Tibial nerve (tissue), 4 donors: ENCODE measurements at places on chromosomes 4 and X. TPM values are rescaled to one million over a fixed set of nuclear protein-coding genes. Genes with fewer than 3 reads are reported as not detected.

DNA sequence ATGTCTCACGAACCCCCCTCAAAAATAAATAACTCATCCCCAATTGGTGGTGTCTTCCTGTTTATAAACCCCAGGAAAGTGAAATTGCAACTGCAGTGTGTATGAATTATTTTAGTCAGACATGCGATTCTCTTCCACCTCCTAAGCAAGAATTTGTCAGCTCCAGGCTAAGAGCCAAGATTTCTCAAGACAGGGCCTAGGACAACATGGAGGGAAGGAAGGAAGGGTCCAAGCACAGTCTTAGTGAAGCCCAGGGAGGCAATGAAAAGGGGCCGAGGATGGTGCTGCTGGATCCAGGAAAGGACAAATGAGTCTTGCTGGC lies 20.0 kb downstream of the SH3KBP1 start:
- no peak overlapping the region for H3K4me3 ChIP-seq
- no peaks in the 10 kb centered on the region for H3K36me3 ChIP-seq
- no peaks in the 10 kb centered on the region for H3K27me3 ChIP-seq
- H3K4me1 ChIP-seq, result no peaks in the 10 kb centered on the region
- H3K27ac ChIP-seq, result no peak overlapping the region

- H3K27me3 ChIP-seq, result no peaks in the 10 kb centered on the region
- no peak for DNase-seq
- no peaks in the 10 kb centered on the region for H3K4me1 ChIP-seq
- no peak overlapping the region for H3K4me3 ChIP-seq
- H3K27ac ChIP-seq, result no peak overlapping the region
Measured at GRCh38 chr4:155578726-155579370, 87.8 kb upstream of the GUCY1A1 start.

DNA sequence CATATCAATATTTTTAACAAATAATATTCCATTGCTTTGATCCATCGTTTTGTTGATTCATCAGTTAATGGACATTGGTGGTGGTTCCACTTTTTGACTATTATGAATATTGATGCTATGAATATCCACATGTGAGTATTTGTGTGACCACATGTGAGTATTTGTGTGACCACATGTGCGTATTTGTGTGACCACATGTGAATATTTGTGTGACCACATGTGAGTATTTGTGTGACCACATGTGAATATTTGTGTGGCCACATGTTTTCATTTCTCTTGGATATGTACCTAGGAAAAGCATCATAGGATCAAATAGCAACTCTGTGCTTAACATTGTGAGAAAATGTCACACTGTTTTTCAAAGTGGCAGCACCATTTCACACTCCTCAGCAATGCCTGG lies 433.6 kb upstream of the FRG1 start:
- no peaks in the 10 kb centered on the region for H3K4me1 ChIP-seq
- no peaks in the 10 kb centered on the region for H3K27me3 ChIP-seq
- no peaks in the 10 kb centered on the region for H3K36me3 ChIP-seq

- H3K27ac ChIP-seq, result no peak overlapping the region
- no peak for DNase-seq
- H3K36me3 ChIP-seq, result no peaks in the 10 kb centered on the region
- no peak overlapping the region for H3K4me3 ChIP-seq
- H3K27me3 ChIP-seq, result no peaks in the 10 kb centered on the region
Measured at GRCh38 chr4:140156529-140157171, 2.7 kb upstream of the MAML3 start.

DNA sequence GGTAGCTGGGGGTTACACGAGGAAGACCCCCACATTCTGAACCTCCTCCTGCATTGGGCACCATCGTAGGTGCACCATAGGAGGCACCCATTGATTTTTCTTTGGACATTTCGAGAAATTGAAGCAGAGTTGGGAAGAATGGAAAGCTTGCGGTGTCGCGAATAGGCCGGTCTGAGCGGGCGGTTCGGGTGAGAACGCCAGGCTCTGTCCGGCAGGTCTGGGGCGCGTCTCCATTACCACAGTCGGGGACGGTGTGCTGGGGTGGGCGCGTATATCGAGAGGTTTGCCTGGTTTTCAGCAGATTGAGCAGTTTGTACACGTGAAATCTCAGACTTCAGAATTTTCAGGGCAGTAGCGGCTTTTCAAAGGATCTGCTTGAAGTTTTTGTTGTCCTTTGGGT lies 560 bp downstream of the PASD1 start:
- H3K4me3 ChIP-seq, result no peak overlapping the region
- H3K27ac ChIP-seq, result no peak overlapping the region
- H3K4me1 ChIP-seq, result no peaks in the 10 kb centered on the region
- no peak for DNase-seq
- no peaks in the 10 kb centered on the region for H3K27me3 ChIP-seq

- H3K27ac ChIP-seq, result peak overlapping the region; percentile 93
- H3K27me3 ChIP-seq, result peaks cover 11% of the 10 kb centered on the region
- no peak for DNase-seq
- H3K4me3 ChIP-seq, result peak overlapping the region; percentile 45
- H3K36me3 ChIP-seq, result no peaks in the 10 kb centered on the region
- peaks cover 13% of the 10 kb centered on the region for H3K4me1 ChIP-seq
Measured at GRCh38 chrX:10015723-10016518, 48.8 kb downstream of the CLDN34 start.

GRCh38 chr4:72467633-72468032 lies 101.4 kb downstream of the ADAMTS3 start:
- H3K4me1 ChIP-seq, result no peaks in the 10 kb centered on the region
- H3K36me3 ChIP-seq, result no peaks in the 10 kb centered on the region
- H3K27me3 ChIP-seq, result no peaks in the 10 kb centered on the region
- no peak overlapping the region for H3K27ac ChIP-seq
- no peak overlapping the region for H3K4me3 ChIP-seq

DNA sequence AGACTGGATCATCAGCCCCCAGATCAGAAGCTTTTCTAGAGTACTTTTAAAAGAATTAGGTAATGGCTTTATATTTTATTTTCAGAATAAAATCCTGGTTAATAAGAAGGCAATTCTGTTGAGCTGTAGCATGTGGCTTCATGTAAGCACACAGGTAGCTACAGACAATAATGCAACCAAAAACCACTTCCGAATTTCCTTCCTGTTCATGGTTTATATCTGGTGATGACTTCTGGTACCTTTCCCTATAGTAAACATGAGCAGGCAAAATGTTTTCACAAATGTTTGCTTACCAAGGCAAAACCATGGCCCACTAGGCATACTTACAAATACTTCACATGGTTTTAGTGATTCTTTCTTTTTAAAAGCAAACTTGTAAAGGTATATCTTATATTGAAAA lies 144.6 kb downstream of the CDS1 start:
- DNase-seq, result no peak
- H3K36me3 ChIP-seq, result peaks cover 43% of the 10 kb centered on the region
- no peaks in the 10 kb centered on the region for H3K27me3 ChIP-seq
- H3K4me3 ChIP-seq, result no peak overlapping the region
- no peaks in the 10 kb centered on the region for H3K4me1 ChIP-seq

GRCh38 chrX:75051047-75051446 lies 105.0 kb downstream of the ABCB7 start:
- no peaks in the 10 kb centered on the region for H3K36me3 ChIP-seq
- H3K27me3 ChIP-seq, result no peaks in the 10 kb centered on the region
- DNase-seq, result no peak
- no peak overlapping the region for H3K4me3 ChIP-seq
- no peak overlapping the region for H3K27ac ChIP-seq

- no peaks in the 10 kb centered on the region for H3K4me1 ChIP-seq
- DNase-seq, result no peak
- no peaks in the 10 kb centered on the region for H3K36me3 ChIP-seq
- no peaks in the 10 kb centered on the region for H3K27me3 ChIP-seq
- no peak overlapping the region for H3K27ac ChIP-seq
Measured at GRCh38 chr4:148126825-148127224, 315.4 kb downstream of the NR3C2 start.

- no peak overlapping the region for H3K27ac ChIP-seq
- no peaks in the 10 kb centered on the region for H3K4me1 ChIP-seq
- DNase-seq, result no peak
- no peak overlapping the region for H3K4me3 ChIP-seq
Measured at GRCh38 chr4:20870436-20870835, 170.2 kb downstream of the PACRGL start.

GRCh38 chr4:121582296-121582695 lies 114.5 kb downstream of the ANXA5 start:
- no peaks in the 10 kb centered on the region for H3K36me3 ChIP-seq
- no peak overlapping the region for H3K4me3 ChIP-seq
- H3K4me1 ChIP-seq, result no peaks in the 10 kb centered on the region
- DNase-seq, result no peak

- no peak overlapping the region for H3K27ac ChIP-seq
- no peaks in the 10 kb centered on the region for H3K4me1 ChIP-seq
- no peaks in the 10 kb centered on the region for H3K36me3 ChIP-seq
- DNase-seq, result no peak
- no peaks in the 10 kb centered on the region for H3K27me3 ChIP-seq
Measured at GRCh38 chr4:10640561-10641201, 43.9 kb downstream of the CLNK start.

DNA sequence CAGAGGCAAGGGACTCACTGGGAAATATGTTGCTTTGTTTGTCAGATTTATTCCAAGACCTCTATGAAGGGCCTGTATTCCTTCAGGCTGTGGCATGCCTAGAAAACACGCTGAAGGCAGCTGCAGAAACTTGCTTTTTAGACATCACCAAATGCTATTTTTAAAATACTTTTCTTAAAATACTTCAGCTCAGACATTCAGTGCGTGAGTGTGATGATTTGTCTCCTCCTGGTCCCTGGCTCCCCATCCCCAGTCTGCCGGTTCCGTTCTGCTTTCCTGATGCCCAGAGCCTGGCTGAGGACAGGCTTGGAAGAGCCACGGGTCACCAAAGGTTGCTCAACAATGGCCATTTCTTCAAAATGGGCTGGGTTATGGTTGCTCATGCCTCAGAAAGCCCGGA lies 55.0 kb downstream of the PSAPL1 start:
- H3K4me3 ChIP-seq, result no peak overlapping the region
- H3K27ac ChIP-seq, result peak overlapping the region; percentile 76
- H3K4me1 ChIP-seq, result peaks cover 70% of the 10 kb centered on the region
- DNase-seq, result no peak
- H3K27me3 ChIP-seq, result no peaks in the 10 kb centered on the region

GRCh38 chr4:110201502-110201901 lies 3.1 kb upstream of the ELOVL6 start:
- no peaks in the 10 kb centered on the region for H3K4me1 ChIP-seq
- H3K36me3 ChIP-seq, result no peaks in the 10 kb centered on the region
- no peaks in the 10 kb centered on the region for H3K27me3 ChIP-seq

DNA sequence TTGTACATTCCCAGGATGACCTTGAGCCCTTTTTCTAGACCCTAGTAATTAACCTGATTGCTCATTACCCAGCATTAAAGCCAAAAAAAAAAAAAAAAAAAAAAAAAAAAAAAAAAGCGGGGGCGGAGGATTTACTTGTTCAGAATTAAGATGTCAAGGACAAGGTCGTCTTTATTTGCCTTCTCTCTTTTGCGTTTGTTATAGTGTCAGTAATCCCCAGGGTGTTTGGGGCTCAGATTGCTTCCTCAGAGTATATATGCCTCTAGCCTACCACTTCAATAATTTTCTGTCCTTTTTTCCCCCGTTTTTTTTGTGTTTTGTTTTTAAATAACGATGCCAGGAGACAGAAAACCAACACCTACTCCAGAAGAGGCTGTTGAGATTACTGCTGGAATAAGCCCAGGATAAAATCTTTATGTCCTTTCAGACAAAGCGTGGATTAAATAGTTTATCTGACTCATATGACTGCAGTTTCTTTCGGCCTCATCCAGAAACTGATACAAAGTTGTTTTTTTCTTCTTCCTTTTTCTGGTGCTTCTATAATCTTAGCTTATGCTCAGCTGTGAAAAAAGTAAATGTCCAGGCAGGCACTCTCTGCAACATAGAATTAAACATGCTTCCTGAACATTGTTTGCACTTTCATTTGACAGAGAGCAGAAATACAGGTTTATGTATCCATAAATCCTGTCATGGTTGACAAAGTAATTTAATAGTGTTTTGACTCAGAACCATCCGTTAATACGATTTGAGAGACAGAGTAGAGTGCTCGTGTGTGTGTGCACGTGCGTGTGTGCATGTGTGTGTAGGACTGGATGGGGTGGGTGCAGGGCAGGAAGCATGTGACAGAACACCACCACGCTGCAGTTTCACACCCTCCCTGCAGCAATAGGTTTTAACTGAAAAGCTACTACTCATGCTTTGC lies 138.6 kb downstream of the AFF1 start:
- no peak for DNase-seq
- no peaks in the 10 kb centered on the region for H3K36me3 ChIP-seq
- no peak overlapping the region for H3K4me3 ChIP-seq
- peaks cover 56% of the 10 kb centered on the region for H3K4me1 ChIP-seq
- H3K27ac ChIP-seq, result no peak overlapping the region
- no peaks in the 10 kb centered on the region for H3K27me3 ChIP-seq

The NLGN4X gene
- total RNA-seq, result 11.7 TPM

The SRPX gene
- 121 TPM for total RNA-seq

The IL3RA gene
- total RNA-seq, result 3.3 TPM

The UNC5C gene
- 5.0 TPM for total RNA-seq

The GSX2 gene
- not detected for total RNA-seq
